ENCODE measurements at places on chromosomes 3 and 15.

- DNase-seq, result no peak
These were observed 1.5 kb downstream of the C2CD4A start for GRCh38 chr15:62068071-62068809.

GRCh38 chr15:33200903-33201302 lies 6.4 kb upstream of the FMN1 start:
- DNase-seq, result no peak

- no peak for DNase-seq
These were observed 166.2 kb downstream of the GAP43 start for GRCh38 chr3:115789481-115789880.

GRCh38 chr3:104831071-104831470 lies 535.6 kb upstream of the ALCAM start:
- no peak for DNase-seq

DNA sequence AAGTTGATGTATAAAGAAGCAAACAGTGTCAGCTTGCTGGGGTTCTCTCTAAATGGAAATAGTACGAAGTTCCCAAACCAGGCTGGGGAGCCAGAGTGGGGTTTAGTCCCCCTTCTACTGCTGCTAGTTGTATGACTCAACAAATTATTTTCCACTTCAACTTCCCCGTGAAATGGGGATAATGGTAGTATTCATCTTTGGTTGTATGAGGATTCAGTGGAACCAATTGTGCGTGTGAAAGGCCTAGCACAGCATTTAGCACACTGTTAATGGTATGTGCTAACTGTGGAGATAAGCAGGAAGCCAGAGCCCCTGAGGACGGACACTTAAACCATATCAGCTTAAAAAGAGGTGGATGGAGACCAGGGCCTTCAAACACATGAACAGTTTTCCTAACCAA lies 4.2 kb downstream of the SORD start:
- no peak for DNase-seq

DNA sequence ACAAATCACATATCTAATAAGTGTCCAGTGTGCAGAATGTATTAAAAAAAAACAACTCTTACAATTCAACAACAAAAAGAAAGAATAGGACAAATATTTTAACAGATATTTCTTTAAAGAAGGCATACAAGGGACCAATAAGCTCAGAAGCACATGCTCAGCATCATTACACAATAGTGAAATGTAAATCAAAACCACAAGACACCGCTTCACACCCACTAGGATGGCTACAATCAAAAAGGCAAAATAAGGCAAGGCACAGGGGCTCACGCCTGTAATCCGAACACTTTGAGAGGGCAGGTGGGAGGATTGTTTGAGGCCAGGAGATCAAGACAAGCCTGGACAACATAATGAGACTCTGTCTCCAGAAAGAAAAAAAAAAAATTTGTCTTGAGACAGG lies 255.6 kb downstream of the MAGI1 start:
- DNase-seq, result no peak

DNA sequence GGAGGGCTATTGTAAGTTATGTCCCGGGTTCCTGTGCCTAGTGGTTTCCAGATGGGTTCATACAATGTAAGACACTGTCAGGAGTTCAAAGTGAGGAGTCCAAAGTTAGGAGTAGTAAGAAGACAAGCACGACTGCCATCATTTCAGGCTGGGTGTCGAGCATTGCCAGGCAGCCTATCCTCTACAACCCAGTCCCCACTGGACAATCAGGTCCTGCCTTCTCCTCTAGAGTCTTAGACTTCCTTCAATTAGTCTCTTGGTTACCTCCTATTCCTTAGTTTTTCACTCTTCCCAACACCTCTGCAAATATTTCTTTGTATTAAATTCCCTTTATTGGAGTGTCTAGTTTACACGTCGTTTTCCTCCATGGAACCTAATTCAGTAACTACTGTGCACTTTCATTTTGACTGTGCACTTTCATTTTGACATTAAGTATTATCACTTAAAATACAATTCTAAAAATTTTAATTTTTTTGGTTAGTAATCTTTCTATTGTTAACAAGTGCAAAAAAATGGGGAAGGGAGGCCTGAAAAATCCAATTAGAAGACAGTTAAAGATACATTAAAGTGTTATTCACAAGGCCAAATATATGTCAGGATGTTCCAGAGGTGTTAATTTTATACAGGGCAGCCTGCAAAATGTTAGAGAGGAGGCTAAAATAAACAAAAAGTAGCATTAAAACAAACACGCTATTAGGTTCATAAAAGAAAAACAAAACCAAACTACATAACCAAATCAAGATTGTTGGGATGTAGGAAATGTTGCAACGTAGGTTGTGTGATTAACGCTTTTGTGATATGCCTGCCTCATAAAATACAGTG lies 155.3 kb downstream of the TBL1XR1 start:
- no peak for DNase-seq

- DNase-seq, result no peak
These were observed 172.0 kb downstream of the UNC13C start for GRCh38 chr15:54150255-54150654.

GRCh38 chr3:140532793-140533330 lies 145.0 kb upstream of the TRIM42 start:
- DNase-seq, result no peak

Measured in amygdala (tissue), 56 donors.